ENCODE measurements at places on chromosomes 12 and 14.
A peak's percentile ranks its signal among the peaks of the same experiment; 100 is the strongest.

GRCh38 chr12:67539946-67540345 is 108.6 kb upstream of the DYRK2 start:
- no peak for DNase-seq

GRCh38 chr14:77151918-77152588 is 10.5 kb upstream of the ZDHHC22 start:
- no peak for DNase-seq

- DNase-seq, result no peak
Measured at GRCh38 chr12:59066445-59066844, 146.1 kb upstream of the LRIG3 start.

DNA sequence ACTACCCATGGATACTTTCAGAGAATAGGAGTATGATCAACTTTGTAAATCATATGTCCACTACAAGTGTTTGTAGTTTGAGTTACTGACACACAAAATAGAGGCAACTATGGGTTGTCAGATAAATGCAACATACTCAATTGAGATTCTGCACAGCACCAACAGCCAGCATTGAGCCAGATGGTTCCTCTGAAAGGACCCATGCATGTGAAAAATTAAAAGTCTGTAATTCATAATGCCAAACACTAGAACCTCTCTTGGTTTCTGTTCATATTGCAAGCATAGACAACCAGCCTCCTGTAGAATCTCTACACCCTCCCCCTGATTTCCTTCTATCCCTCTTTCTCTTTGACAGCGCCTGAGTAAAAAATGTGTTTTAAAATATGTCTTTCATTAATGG is 831.0 kb downstream of the C12orf50 start:
- no peak for DNase-seq

DNA sequence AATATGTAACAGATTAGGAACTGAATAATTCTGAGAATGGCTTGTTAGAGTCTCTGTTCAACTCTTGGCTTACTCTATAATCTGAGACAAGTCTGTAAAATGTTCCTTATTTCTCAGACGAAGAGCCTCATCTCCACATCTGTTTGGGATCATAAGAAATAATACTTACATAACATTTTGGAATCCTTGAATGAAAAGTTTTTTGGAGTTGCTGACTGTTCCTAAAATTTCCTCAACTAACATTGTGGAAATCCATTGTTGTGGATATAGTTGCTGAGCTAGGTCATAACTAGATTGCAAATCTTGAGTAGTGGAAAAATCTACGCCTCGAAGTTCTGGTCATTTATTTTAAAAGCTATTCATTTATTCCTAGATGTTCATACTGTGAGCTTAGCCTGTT is 402.9 kb downstream of the ZFP36L1 start:
- no peak for DNase-seq

DNA sequence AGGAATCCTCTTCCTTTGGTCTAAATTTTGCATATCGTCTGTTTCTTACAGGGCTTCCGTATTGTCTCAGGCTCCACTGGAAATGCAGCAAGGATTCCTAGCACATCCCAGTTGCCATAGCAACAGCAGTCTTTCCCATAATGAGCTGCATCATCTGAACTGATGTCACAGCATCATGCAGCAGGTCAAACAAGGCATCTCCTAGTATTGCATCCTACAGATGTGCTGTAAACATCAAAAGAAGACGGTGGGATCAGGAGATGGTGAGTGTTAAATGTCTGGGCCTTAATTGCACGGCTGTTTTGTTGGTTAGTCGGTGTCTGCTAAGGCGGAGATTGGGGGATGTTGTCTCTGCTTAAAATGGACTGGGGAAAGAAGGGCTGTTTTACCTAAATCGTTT is at the start of gene AKAP6:
Gene AKAP6 (plus strand): TSS at position 153 of the 400 bp plus-strand sequence. CDS start 104,196 bp downstream, outside the sequence.
- peak; percentile 77 for DNase-seq

- DNase-seq, result no peak
Measured at GRCh38 chr14:105153331-105153731, 15.2 kb downstream of the JAG2 start.

GRCh38 chr12:125473501-125473900 is 408.3 kb downstream of the AACS start:
- no peak for DNase-seq

DNA sequence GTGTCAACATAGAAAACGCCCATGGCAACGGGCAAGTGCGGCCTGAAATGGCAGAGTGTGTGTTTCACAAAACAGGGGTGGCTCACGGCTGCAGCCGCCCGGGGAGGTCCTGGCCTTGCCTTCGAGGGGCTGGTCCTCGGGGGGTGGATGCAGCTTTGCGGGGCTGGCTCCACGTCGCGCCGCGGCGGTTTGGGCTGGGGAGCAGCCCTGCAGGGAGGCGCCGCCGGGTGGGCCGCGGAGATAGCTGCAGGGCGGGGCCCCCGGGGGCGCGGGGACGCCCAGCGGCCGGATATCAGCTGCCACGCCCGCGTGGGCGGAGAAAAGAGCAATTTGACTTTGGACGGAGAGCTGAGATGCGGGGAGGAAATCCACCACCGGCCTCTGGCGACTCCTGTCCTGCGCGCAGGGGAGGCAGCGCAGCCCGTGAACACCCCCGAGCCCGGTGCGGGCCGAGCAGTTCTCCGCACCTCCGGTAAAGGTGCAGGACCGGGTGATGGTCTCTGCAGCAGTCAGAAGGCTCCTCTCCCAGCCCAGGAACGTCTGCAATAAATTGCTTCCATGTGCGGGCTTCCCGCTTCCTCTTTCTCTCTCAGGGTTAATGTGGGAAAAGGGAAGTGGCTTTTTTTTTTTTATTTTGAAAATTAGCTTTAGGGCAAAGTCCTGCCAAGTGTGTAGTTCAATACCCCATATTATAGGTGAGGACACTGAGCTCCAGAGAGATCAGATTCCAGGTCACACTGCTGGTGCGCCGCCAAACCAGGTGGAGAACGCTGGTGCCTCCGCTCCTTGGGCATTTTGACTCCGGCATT is 110.5 kb downstream of the ARF6 start:
- no peak for DNase-seq

GRCh38 chr14:100432652-100433427 is 109.7 kb downstream of the SLC25A47 start:
- DNase-seq, result no peak

- no peak for DNase-seq
Measured at GRCh38 chr14:36316131-36316530, 4.3 kb downstream of the MBIP start.

DNA sequence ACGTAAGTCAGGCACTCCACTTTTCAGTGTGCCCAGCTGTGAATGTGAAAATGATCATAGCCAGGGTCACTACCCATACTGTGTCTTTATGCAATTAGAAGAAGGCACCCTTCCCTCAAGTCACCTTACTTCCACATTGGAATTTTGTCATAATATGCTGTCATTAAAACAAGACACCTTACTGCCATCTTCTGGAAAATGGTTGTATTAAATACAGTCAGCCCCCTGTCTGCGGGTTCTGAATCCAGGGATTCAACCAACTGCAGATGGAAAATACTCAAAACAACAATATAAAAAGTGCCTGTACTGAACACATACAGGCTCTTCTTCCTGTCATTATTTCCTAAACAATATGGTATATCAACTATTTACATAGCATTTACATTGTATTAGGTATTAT is 70.2 kb upstream of the TBX5 start:
- DNase-seq, result no peak

DNA sequence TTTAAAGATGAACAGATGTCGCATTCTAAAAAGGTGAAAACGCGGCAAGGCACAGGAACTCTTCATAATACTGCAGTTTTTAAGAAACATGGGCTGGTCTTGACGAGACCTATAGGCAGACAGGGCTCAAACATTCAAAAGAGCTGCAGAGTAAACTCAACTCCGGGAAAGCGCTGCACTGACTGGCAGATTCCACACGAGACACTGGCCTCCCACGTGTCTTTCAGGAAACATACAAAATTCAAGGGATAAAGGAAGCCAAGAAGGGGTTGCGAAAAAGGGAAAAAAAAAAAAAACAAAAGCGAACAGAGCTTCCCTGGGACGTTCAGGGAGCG is 614 bp upstream of the ARF6 start:
- DNase-seq, result peak; percentile 65

- DNase-seq, result no peak
Measured at GRCh38 chr12:57066245-57066644, 12.3 kb downstream of the NEMP1 start.

GRCh38 chr14:38512236-38512635 is 256.3 kb upstream of the CLEC14A start:
- DNase-seq, result no peak

DNA sequence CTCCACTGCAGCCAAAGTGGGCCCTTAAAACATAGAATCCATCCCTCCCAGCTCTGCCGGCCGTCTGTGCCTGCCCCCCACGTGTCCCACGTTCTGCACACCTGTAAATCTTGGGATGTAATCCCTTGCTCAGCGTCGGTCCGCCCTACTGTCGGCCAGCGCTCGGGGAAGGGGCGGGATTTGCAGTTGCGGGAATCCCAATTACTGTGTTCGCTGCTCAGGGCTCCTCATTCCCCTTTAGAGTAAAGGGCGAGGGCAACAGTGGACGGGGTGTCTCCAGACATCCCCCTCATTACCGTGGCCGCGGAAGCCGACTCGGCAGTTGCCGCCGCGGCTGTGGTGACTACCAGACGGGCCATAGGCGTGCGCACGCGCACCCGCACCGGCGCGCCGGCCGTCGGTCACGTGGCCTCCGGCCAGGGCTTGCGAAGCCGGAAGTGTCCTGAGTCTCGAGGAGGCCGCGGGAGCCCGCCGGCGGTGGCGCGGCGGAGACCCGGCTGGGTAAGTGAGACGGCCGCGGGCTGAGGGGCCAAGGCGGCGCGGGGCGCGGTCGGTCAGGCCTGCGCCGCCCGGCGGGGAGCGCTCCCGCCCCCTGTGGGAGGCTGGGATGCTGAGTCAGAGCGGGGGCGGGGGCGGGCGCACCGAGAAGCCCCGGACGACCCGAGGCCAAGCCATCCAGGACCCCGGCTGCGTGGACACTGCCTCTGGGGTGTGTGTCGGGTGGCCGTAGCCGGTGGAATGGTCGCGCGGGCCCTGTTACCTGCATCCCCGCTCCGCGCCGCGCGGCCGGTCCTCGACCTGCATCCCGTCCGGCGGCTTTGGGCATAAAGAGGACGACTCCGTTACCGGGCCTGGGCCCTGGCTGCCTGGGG is at the start of gene TBK1:
Gene TBK1 (plus strand): TSS at position 434 of the 872 bp plus-strand sequence. CDS start 3,751 bp downstream, outside the sequence.
- peak; percentile 85 for DNase-seq
